ENCODE measurements at places on chromosomes 12 and 14.

- no peak for DNase-seq
Measured at GRCh38 chr12:93782853-93783252, 105.7 kb downstream of the CRADD start.

DNA sequence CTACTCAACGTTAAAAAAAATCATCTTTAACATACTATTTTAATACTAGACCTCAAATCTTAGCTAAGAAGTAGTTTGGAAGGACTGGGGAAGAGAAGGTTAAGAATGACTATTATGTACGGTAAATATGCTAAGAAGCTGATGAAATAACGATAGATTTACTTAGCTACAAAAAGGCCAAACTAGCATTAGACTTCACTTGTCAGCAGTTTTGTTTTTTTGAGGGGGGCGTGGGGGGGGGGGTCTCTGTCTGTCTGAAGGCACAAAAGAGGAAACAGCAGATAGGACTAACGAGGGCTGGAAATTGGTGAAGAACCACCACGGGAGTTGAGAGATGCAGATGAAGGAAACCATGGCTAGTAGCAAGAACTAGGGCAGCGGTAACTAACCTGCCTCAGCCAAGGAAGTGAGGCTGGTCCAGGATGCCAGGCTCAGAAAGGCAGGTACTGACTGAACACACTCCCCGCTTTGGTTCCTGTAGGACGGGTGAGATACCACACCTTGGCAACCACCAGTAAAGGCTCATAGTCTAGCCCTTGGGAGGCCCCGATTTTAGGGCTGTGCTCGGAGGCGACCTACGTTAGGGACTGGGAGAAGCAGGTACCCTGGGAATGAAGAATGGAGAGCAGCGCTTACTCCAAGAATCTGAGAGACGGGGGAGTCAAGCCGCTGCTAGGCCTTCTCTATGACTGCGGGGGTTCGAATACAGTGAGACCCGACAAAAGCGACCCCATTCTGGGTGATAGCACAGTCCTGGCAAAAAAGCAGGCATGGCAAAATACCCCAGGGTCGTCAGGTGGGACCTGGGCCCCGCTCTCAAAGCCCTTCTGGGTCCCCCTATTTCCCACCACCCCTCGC lies 675 bp downstream of the NEDD8 start:
- DNase-seq = no peak

- no peak for DNase-seq
Measured at GRCh38 chr14:91149462-91149861, 35.6 kb downstream of the DGLUCY start.

- DNase-seq = no peak
Measured at GRCh38 chr12:67759829-67760228, 111.3 kb downstream of the DYRK2 start.

DNA sequence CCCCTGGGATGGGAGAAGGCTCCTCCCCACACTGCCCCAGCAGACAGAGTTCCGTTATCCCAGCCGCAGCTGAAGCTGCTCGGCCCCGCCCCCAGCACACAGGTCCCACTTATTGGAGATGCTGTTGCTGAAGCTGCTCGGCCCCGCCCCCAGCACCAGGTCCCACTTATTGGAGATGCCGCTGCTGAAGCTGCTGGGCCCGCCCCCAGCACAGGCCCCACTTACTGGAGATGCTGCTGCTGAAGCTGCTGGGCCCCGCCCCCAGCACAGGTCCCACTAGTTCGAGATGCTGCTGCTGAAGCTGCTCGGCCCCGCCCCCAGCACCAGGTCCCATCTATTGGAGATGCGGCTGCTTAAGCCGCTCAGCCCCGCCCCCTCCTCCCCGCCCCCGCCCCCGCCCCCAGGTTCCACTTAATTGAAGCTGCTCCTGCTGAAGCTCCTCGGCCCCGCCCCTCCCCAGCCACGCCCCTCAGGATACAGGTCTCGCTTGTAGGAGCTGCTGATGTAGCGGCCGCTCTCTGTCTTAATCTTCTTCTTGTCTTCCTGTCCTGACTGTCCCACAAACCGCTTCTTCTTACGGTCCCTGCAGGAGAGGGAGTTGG lies 12.0 kb downstream of the CFAP73 start:
- DNase-seq = no peak

DNA sequence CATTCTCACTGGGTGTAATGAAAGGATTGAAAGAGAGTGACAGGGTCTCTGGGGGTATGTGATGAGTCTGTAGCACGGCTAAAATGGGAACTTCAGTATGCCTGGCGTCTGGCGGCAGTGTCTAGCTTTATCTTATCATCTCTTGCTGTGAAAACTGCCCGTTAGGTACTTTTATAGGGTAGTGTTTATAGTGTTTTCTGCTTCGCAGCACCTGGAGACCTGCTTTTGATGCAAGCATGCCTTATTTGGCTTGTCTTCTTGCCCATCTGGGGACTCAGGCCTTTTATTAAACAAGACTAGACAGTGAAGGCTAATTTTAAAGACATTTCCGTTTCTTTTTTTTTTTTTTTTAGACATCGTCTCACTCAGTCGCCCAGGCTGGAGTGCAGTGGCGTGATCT lies 36.3 kb upstream of the ALDH2 start:
- no peak for DNase-seq

- DNase-seq = no peak
Measured at GRCh38 chr12:2309647-2310046, 256.9 kb downstream of the CACNA1C start.

DNA sequence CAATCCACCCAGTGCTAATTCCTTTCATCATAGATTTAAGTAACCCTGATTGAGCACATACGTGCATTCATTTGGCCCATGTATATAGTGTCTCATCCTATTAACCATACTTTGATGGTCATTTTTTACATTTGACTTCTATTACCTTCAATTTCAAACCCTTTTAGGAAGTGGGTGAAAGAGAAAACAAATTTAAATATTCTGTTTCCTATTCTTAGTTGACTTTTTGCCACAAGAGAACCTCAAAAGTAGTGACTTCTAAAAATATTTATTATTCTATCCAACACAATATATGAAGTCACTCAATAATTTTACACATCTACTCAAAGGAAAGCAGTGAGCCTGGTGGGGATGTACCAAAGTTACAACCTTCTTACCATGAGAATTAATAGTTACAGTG lies 164.9 kb downstream of the CEP128 start:
- DNase-seq = no peak

DNA sequence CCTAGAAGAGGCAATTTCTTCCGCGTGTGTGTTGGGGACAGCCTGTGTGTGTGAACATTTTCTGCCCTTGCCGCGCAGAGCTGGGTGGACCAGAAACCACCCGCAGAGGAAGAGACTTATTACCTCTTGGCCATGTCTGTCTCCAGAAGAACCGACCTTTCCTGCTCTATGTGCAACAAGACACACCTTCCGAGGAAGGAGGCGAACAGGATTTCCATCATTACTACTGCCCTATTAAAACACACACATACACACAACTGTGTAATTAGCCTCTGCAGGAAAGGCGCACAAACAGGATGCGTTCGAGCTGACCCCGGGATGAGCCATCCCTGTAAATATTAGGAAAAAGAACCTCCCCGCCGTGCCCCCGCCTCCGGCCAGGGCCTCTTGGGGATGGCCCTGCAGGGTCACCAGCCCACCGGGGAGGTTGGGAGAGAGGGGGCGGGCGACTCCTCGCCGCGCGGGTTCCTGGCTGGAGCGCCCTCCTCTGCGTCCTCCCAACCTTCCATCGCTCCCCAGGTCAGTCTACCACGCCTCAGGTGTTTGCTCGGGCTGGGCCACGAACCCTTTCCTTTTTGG lies 484 bp upstream of the PRKCH start:
- no peak for DNase-seq

GRCh38 chr12:114508529-114509129 lies 102.7 kb upstream of the TBX5 start:
- peak; percentile 40 for DNase-seq
